ENCODE measurements at places on chromosomes 7 and 10.

DNA sequence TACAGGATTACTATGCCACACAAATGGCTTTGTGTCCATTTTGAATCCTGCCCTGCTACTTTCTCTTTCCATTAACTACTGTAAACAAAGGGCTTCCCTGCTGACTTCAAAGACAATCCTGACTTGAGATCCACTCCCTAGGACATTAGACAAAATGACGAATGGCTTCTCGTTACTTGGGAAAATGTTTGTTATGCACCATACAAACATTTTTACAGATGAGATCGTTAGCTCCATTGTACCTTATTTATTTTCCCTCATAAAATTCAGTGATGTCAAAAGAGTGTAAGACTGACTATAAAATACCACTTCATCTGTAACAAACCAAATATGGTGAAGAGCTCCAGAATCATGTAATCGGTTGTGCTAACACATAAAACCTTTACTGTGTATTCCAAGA is 121.8 kb downstream of the CD36 start:
- DNase-seq, result no peak

DNA sequence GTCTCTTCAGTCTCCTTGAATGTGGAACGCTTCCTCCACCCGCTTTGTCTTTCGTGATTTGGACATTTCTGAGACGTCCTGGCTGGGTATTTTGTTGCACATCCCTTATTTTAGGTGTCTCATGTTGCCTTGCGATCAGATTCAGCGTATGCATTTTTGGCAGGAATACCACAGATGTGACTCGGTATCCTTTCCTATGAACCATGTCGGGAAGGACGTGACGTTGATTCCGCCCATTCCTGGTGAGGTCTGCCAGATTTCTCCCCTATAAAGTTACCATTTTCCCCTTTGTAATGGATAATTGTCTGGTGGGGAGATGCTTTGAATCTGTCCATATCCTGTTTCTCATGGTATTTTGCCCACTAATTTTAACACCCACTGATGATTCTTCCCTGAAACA is 49.6 kb downstream of the RBM17 start:
- DNase-seq, result no peak

GRCh38 chr7:130959743-130960207 is 225.8 kb upstream of the KLF14 start:
- no peak for DNase-seq

GRCh38 chr7:12607134-12607533 is 36.6 kb downstream of the SCIN start:
- no peak for DNase-seq

- DNase-seq, result no peak
These were observed 202.6 kb upstream of the FOXK1 start for GRCh38 chr7:4479367-4480039.

- no peak for DNase-seq
These were observed 14.3 kb downstream of the TES start for GRCh38 chr7:116224492-116225098.

DNA sequence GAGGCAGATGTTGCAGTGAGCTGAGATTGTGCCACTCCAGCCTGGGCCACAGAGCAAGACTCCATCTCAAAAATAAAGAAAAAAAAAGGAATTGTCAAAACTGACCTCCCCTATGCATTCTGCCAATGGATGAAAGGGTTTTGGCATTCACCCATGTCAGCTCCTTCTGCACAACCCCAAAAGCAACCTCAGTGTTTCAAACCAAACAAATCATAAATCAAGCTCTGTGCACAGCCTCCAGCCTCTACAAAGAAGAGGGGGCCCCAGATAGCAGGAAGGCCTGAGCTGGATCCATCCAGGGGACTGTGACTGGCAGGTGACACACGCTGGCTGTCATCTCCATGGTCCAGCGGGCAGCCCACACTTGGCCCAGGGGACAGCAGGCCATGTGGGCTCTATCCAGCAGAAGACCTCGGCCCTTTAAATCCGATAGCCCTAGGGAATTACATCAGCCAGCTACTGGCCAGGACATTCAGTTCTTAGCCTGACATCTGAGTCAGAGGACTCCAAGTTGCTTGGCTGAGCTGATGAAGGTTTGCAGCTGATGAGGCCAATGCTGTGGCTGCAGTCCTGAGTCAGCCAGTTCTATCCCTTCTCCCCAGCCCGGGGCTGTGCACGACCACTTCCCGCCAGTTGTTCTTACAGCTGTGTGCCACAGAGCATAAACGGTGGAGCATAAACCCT is 52.0 kb upstream of the FIGNL1 start:
- no peak for DNase-seq

DNA sequence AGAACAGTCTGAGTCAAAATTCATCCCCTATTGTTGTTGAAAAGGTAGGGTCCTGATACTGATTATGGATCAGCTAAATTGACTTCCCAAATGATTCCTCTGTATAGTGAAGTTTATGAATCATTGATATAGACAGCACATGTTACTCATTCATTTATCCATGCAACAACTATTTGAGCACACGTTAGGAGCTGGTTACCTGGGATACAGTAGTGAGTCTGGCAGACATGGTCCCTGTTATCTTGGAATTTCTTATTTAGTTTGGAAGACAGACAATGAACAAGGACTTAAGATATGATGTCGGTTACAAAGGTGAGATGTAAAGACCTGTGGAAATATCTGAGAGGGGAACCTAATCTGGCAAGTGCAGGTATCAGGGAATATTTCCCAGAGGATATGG is 28.0 kb upstream of the KIAA1217 start:
- no peak for DNase-seq

DNA sequence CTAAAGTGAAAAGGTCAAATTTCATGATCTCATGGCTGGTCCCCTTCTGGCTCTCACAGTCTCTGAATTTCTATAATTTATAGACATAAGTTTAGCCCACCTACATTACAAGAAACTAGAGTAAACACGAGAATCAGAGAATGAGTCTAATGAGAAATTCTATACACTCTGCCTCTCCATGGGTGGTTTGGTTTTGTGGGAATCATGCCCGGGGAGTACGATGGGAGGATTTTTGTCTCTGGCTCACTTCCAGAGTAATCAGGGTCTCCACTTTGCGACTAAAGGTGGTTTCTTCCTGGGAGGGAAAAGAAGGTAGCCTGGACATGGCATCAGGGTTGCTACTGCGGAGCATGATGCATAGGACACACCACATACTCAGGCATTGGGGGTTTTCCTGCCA is 69.7 kb downstream of the MRC1 start:
- no peak for DNase-seq

- no peak for DNase-seq
These were observed 67.9 kb upstream of the CFAP46 start for GRCh38 chr10:133010095-133010842.

DNA sequence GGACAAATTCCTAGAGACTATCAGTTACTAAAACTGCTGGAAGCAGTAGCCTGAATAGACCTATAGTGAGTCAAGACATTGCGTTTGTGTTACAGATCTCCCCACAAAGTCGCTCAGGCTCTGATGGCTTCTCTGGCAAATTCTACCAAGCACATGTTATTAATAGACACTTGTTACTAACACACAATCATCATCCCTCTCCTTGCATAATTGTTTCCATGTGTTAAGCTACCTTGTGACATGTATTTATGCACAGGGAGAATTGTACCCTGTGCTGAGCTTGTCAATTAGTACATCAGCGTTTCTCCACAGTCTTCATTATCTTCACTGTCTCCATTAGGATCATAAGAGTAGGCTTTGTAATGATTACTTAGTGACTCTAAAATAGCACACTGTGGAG is 31.2 kb downstream of the DYNC2I1 start:
- DNase-seq, result no peak

DNA sequence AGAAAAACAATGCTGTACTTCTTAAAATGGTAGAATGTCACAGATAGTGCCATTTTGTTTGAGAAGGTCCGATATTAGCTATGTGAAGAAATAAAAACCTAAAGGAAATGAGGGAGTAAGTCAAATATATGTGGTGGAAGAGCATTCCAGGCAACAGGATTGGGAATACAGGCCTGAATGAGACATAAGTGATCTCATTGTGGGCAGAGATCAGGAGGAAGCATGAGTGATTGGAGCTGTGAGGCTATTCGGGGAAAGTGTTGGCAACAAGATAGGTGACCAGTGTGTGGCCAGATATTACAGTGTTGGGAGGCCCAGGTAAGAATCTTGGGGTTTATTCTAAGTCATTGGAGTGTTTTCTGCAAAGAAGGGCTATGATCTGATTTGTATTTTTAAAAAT is 41.3 kb upstream of the AGMO start:
- DNase-seq, result no peak

- no peak for DNase-seq
These were observed 989 bp downstream of the ERLIN1 start for GRCh38 chr10:100184840-100185239.

GRCh38 chr7:121570365-121570764 is 174.3 kb upstream of the FAM3C start:
- no peak for DNase-seq

DNA sequence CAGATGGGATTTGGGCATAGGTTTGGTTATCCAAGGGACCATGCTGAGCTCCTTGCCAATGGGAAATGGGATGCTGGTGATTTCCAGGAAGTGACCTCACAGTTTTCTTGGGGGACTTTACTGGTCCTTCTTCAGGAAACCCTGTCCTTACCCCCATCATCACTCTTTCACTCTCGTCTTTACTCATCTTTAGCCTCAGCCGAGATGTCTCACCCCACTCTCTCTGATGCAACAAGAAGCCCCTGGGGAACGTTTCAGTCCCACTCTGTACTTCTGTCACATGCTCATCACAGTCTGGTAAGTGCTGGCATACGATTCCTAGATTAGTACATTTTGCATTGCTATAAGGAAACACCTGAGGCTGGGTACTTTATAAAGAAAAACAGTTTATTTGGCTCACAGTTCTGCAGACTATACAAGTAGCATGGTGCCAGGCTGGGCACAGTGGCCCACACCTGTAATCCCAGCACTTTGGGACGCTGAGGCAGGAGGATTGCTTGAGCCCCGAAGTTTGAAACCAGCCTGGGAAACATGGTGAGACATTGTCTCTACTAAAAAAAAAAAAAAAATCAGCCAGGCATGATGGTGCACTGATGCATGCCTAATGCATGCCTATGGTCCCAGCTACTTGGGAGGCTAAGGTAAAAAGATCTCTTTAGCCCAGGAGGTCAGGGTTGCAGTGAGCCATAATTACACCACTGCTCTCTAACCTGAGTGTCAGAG is 63.5 kb upstream of the VKORC1L1 start:
- no peak for DNase-seq

DNA sequence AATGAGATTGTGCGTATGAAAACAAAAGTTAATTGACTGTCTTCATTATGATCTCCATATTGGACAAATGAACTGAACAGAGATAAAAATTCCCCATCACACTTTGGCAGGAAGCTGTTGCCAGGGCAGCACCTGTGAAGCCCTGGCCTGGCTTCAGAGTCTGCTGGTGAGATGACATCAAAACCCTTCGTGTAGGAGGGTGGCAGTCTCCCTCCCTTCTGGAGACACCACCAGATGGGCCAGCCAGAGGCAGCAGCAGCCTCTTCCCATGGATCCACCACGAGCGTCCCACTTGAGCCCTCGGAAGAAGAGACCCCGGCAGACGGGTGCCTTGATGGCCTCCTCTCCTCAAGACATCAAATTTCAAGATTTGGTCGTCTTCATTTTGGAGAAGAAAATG is at the start of gene DNTT:
Gene DNTT, plus strand, starts transcription at position 205 of the 400 bp plus-strand sequence. Its CDS starts 64 bp downstream, at position 269.
- no peak for DNase-seq

DNA sequence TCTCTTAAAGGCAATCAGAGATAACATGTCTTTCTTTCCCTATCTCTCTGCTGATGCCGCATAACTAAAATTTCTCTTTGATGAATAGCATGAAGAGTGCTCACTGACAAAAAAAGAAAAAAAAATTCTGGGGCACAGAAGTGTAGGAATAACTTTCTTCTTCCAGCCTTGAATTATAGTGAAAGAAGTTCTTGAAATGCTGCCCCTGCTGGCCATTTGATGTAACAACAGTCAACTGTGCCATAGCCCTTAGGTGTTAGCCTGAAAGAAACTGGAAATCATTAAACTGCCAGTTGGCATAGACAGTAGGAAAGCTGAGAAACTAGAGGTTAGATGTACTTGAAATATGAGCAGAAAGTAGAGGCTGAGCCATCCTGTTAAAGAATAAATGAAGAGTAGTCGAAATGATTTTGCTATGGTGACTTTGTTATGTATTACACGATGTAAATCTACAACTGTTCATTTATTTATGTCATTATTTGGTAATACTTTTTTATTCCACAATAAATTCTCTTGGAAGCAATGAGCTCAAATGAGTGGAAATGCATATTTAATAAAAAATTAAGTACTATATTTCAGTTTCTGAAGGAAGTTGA is 48.3 kb upstream of the FAM171A1 start:
- no peak for DNase-seq

DNA sequence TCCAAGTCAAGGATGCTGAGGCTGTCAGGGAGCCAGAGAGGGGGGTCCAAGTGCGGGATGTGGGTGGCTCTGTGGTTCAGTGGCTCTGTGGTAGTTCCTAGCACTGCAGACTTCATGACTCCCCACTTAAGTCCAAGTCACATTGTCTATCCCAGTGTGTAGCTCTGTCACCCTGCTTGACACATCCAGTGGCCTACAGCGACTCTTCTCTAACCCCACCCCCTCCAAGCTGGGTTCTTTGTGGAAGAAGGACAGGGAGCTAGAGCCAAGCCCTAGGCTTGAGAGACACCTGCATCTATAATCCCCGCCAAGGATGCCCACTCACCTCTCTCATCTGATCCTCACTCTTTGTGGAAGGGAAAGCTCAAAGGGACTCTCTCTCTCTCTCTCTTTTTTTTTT is 57.6 kb downstream of the ADCYAP1R1 start:
- DNase-seq, result no peak

GRCh38 chr10:80319725-80320290 is 30.4 kb upstream of the MAT1A start:
- no peak for DNase-seq

- no peak for DNase-seq
These were observed 256.8 kb downstream of the ZMYND11 start for GRCh38 chr10:391847-392704.

- no peak for DNase-seq
These were observed 49.7 kb downstream of the SDHAF3 start for GRCh38 chr7:97167176-97167575.

DNA sequence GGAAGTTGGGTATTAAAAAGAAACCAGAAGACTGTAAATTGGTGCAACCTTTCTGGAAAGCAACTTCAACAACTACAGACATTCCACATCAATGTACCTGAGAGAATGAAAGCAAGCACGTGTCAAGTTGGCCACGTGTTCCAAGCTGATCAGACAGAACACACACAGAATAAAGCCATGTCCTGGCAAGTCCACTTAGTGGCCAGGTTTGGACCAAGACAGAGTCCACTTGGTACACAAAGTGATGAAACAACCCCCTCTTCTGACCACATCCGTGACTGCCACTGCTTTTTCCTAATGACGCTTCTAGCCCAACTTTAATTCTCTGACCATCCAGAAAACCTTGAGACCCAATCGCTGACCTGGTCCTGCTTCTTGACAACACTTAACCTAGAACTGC is 109.4 kb downstream of the ABLIM1 start:
- DNase-seq, result no peak

GRCh38 chr7:25314731-25315267 is 86.5 kb upstream of the NPVF start:
- no peak for DNase-seq

GRCh38 chr10:132806561-132807003 is 20.6 kb upstream of the NKX6-2 start:
- no peak for DNase-seq
